Stomach (tissue), 19 donors: ENCODE measurements at places on chromosomes 1 and 21. TPM values are rescaled to one million over a fixed set of nuclear protein-coding genes. Genes with fewer than 3 reads are reported as not detected.

DNA sequence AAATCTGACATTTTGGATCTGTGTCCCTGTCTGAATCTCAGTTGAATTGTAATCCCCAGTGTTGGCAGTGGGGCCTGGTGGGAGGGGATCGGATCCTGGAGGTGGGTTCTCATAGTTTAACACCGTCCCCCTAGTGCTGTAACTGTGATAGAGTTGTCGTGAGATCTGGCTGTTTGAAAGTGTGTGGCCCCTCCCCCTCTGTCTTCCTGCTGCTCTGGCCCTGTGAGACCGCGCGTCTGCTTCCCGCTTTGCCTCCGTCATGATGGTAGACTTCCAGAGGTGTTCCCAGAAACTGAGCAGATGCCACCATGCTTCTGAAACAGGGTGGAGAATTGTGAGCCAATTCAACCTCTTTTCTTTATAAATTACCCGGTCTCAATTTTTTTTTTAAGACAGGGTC, 25.0 kb downstream of the AGPAT3 start:
- H3K4me1 ChIP-seq = peaks cover 35% of the 10 kb centered on the region
- H3K4me3 ChIP-seq = no peak overlapping the region
- no peak for DNase-seq
- no peak overlapping the region for H3K27ac ChIP-seq
- no peaks in the 10 kb centered on the region for H3K27me3 ChIP-seq

DNA sequence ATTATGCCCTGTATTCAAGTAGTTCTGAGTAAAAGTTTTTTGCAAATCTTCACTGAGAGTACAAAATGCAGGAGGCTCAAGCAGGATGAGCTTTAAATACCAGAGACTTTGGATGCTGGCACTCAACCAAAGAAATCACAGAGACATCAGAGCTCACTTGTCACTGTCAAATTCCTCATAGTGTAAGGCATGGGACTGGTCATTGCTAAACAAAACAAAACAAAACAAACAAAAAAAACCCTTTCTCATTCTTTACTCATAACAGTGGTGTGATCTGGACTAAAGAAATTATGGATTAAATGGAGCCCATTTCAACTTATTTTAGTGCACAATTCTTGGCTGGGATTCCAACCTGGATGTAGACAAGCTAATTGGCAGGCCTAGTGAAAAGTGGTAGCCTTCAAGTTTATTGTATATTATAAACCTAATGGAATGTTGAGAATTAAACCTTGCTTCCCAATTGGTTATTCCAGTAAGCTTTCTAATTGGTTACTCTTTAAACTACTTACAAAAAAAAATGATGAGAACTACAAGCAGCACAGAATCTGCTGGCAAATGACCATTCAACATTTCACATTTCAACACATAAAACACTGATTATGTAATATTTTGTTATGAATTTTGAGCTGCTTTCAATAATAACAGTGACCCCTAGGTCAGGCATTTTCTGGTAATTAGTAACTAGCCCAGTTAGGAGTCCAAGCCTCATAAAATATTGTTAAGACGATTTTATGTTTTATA, 30.6 kb upstream of the NEK7 start:
- no peaks in the 10 kb centered on the region for H3K4me1 ChIP-seq
- H3K27me3 ChIP-seq = no peaks in the 10 kb centered on the region
- no peak overlapping the region for H3K27ac ChIP-seq
- no peak overlapping the region for H3K4me3 ChIP-seq
- no peak for DNase-seq

GRCh38 chr1:9080705-9081291, 11.4 kb upstream of the SLC2A5 start:
- peaks cover 19% of the 10 kb centered on the region for H3K4me1 ChIP-seq
- no peak overlapping the region for H3K27ac ChIP-seq
- no peak overlapping the region for H3K4me3 ChIP-seq
- no peak for DNase-seq
- H3K27me3 ChIP-seq = no peaks in the 10 kb centered on the region

DNA sequence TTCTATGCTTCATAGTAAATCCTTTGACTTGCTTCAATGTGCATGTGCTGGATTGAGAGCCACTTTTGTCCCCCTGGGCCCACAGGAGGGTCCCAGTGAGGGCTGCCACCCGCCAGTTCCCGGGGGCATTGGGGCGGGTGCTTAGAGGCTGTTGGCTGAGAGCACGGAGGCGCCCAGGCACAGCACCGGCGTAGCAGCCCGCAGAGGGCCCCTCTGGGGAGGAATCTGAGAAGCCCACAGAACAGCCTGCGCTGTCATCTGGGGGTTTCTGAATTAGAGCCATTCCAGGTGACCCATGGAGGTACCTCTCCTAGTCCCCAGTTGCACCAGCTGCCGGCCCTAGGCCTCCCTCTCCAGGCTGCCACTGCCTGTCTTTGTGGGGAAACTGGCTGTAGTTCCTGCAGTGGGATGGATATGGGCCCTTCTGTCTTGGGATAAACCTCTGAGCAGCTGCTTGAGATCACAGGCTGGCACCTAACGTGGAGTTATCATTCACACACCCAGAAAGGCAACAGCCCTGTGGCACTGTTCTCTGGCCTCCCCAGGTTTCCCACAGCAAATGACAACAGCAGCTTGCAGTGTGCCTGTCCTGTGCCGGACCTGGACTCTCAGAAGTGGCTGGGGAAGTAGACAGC, 39.5 kb downstream of the TMEM51 start:
- DNase-seq = no peak
- no peaks in the 10 kb centered on the region for H3K27me3 ChIP-seq
- peaks cover 80% of the 10 kb centered on the region for H3K4me1 ChIP-seq
- peak overlapping the region; percentile 1 for H3K27ac ChIP-seq

NMNAT2 gene
- 0.58 TPM for total RNA-seq

SLC25A34 gene
- total RNA-seq = 3.6 TPM

VHLL gene
- not detected for total RNA-seq

CHRM3 gene
- 222 TPM for total RNA-seq
